ENCODE measurements at places on chromosomes 16 and 17. TPM values are rescaled to one million over a fixed set of nuclear protein-coding genes. Genes with fewer than 3 reads are reported as not detected.
A peak's percentile ranks its signal among the peaks of the same experiment; 100 is the strongest.

DNA sequence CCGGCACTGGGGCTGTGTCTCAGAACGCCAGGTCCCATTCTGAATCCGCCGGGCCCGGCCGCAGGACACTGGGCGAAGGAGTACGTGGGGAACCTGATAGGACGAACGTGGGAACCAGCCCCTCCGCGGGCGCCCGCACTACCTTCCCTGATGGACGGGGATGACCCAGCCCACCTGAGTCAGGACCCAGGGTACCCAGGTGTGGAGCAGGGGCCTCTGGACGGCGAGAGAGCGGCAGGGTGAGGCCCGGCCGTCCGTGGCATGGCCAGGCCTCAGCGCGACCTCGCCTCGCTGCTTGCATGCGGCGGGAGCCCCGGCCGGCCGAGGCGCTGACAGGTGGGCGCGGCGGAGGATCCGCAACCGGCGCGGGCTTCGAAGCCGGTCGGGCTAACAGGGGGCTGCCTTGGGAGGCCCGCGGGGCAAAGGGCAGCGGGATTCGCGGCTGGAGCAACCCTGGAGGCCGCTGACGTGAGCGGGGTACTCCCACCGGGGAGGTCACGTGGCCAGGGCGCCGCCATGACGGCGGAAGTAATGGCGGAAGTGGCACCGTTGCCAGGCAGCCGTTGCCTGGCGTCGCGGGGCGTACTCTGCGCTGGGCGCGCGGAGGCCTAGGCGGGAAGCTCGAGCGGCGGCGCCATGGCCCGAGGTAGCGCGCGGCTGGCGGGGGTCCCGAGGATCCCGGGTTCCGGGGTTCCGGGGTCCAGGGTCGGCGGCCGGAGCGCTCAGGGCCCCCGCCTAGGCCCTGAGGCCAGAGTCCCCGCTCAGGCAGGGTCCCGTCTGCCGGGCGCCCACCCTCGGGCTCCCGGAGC, at the start of gene WDR90:
Gene WDR90 (plus strand): TSS at position 585 of the 809 bp plus-strand sequence. CDS start 52 bp downstream, at position 637.
- peak; percentile 95 for DNase-seq

- no peak for DNase-seq
Measured at GRCh38 chr17:8041249-8041928, 2.5 kb downstream of the ALOX15B start.

DNA sequence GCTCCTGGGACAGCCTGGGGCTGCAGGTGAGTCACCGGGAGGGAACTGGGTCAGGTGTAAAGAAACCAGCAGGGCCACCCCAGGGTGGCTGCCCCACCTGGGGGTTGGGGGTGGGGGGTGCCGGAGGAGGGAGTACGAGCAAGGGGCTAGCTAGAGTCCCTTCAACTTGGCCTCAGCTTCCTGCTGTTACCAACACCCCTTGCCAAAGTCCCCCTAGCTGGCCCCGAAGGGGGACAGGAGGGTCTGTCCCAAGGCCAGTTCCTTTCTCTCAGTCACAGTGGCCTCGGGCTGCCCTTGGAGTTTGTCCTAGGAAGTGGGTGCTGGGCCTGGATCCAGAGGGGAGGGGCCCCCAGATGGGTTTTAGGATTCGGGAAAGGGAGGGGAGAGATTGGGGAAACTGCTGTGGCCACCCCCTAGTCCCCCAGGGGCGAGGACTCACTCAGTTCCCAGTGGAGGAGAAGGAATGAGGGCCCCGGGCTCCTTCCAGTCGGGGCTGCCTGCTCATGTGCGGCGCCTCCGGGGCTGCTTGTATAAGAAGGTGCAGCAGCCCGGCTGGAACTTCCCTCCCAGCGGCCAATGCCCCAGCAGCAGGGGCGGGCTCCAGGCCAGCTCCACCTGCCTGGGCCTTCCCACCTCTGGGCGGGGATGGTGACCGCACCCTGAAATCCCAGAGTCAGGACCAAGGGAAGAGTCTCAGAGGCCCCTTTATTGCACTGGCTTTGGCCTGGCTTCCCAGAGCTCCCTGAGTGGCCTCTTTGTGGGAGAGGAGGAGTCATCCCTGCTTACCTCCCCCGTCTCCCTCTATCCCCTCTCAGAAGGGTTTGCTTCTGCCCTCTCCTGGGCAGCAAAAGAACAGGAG, 7.3 kb downstream of the ARHGAP27 start:
- no peak for DNase-seq

DNA sequence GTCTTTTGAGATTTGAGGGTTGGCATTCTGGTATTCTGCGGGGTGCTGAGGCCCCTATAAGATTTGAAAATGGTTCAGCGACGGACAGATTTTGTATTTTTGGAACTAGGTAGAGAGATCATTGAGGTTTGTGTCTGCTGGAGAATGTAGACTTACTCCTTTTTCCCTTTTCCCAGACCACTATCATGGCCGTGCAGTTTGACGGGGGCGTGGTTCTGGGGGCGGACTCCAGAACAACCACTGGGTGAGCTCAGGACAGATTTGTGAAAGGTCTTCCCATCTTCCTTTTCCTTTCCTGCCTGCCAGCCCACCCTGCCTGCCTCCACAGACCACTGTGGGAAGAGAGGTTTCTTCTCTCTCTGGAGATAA, 572 bp downstream of the PSMB6 start:
- no peak for DNase-seq

DNA sequence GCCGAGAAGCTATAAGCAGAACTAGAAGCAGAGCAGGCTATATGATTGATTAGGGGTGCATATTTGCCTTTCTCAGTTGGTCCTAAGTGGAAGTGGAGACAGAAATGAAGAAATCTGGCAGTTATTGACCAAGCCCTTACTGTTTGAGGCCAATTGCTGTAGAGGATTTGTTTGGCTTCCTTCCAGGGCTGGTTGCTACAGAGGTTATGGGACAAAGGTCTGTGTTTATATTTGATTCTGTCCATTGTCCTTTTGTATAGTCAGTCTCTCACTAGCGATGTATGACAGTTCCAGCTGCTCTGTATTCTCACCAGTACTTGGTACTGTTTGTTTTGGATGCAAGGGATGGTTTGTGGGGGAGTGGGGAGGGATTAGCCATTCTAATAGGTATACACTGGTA, 7.3 kb upstream of the ALOX15 start:
- no peak for DNase-seq

- DNase-seq, result no peak
Measured at GRCh38 chr16:78576941-78577340, 477.5 kb downstream of the WWOX start.

DNA sequence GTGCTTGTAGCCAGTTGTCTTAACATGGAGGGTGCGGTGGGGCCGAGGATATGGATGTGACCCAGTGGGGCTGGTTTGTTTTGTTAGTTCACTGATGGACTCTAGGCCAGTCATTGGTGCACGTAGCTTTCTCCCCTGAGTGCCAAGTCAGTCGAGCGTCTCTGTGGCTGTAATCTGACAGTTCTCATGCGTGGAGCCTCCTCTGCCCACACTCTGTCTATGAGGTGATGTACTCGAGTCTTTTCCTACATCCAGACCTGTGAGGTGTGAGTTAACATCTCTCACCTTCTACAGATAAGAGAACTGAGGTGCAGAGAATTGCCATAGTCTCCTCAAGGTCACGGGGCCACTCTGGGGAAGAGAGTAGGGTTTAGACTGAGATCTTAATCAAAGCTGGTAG, 90.2 kb downstream of the MARCHF10 start:
- DNase-seq, result no peak

DNA sequence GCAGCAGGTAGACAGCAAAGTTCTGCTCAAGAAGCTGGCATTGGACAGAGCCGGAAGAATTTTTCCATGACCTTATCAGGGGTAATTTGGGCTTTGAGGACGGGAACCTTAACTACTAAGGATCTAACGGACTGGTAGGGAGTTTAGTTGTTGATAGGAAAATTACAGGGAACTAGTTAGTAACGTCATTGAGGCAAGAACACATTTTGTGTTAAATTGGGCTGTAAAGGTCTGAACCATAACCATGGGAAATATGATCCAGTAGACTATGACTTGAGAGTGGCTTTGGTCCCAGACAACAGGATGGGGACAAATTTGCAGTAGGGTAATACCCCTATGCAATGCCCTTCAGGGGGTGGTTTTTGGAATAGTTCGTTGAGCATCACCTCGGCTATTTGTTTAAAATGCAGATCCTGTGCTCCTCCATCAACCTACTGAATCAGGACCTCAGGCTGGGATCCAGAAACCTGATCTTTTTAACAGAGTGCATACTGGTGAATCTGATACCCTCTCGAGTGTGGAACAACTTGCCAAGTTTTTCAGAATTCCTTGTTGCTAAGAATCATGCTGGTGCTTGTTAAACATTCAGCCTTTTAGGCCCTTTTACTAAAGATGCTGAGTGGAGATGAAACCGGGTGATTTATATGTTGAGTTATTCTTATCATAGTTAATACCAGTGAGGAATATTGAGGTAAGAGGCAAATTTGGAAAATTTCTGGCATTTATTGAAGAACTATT, 255.1 kb downstream of the MAP2K6 start:
- DNase-seq, result no peak

- DNase-seq, result no peak
Measured at GRCh38 chr16:56295059-56295665, 103.9 kb downstream of the GNAO1 start.

The ATP2C2 gene
- not detected for total RNA-seq

The RPL26 gene
- total RNA-seq, result 1,984 TPM

The NAGS gene
- total RNA-seq, result 1.4 TPM

Data from activated naive CD8-positive, alpha-beta T cell treated with anti-CD3 and anti-CD28 coated beads, Interleukin-2, amount 10 ng/mL, durations not matched to agents 7 days and 5 days (primary cell).